Activated CD4-positive, alpha-beta memory T cell treated with anti-CD3 and anti-CD28 coated beads for 36 hours (primary cell): ENCODE measurements at places on chromosomes 13 and 19. TPM values are rescaled to one million over a fixed set of nuclear protein-coding genes. Genes with fewer than 3 reads are reported as not detected.

SLC1A5 gene
- 205 TPM for total RNA-seq

DNA sequence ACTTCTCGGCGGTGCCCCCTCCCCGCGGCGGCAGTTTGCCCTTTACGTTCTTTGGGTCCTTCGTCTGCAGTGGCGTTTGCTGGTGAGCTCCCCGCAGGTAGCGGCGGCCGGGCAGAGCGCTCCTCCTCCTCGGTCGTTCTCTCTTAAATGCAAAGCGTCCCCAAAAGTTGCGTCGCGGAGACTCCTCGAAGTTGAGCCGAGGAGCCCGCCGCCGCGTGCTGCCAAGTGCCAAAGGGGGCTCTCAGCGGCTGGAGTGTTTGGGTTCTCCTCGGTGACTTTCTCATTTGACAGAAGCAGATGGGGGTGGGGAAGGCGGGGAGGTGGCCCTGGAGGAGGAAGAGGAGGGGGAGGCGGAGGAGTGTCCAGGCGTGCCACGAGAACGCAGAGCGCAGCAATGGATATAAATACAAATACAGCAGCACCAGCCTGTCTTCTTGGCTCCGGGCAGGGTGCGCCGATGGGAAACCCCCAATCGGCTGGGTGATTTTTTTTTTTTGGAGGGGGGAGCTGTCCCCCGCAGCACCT, at the start of gene SOX21:
Gene SOX21, minus strand, starts transcription at position 259 of the 525 bp plus-strand sequence. CDS start 496 bp downstream, outside the sequence.
- no peak for DNase-seq

GRCh38 chr13:59086147-59086546, 1077.6 kb downstream of the DIAPH3 start:
- no peak for DNase-seq

GRCh38 chr19:41533671-41534215, 42.2 kb upstream of the CEACAM21 start:
- DNase-seq = no peak

SUGP1 gene
- total RNA-seq = 44.0 TPM

DNA sequence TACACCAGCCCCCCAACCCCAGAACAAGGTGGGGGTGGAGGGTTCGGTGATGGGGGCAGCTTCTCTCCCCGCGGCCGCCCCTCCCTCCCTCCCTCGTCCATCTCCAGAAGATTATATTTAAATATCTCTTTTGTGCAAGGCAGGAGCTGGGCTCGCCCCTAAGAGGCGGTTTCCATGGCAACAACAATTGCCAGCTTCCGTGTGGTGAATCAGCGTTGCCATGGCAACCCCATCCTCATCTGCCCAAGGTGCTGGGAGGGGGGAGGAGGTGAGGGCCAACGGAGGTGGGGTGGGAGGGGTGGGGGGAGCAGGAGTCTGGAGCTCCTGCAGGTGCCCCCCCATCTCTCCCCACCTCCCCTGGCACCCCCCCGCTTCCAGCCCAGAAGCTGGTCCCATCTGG, 46.4 kb downstream of the CELF5 start:
- peak; percentile 58 for DNase-seq

DNA sequence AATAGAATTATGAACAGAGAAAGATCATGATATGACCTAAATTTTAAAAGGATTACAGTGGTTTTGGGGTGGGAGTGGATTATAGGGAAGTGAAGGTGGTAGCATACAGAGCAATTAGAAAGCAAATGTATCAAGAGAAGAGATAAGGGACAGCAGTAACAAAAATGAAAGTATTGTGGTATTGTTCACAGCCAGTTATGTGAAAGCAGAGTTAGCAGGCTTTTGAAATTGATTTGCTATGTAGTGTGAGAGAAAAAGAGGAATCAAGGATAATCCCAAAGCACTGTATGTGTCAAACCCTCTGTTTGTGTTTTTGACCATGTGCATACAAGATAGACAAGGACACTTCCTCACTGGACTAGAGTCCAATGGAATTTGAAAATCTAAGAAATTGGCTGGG, 1721.4 kb downstream of the PCDH9 start:
- no peak for DNase-seq

- peak; percentile 61 for DNase-seq
These were observed 4.9 kb upstream of the LYPD3 start for GRCh38 chr19:43470288-43470687.

CYP2A6 gene
- not detected for total RNA-seq

DNA sequence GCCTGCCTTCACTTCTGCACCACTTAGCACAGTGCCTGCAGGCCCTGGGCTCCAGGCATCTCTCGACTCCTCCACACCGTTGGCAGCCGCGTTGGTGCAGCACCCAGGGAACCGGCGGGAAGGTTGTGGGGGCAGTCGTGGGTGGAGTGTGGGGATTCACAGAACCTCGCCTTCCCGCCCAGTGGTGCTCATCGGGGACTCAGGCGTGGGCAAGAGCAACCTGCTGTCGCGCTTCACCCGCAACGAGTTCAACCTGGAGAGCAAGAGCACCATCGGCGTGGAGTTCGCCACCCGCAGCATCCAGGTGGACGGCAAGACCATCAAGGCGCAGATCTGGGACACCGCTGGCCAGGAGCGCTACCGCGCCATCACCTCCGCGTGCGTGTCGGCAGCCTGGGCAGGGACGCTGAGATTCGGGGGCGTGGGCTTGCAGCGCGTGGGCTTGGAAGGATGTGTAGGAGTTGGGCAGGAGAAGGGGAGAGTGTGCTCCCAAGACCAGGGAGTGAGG, 9.6 kb downstream of the RAB11B start:
- DNase-seq = no peak

DNA sequence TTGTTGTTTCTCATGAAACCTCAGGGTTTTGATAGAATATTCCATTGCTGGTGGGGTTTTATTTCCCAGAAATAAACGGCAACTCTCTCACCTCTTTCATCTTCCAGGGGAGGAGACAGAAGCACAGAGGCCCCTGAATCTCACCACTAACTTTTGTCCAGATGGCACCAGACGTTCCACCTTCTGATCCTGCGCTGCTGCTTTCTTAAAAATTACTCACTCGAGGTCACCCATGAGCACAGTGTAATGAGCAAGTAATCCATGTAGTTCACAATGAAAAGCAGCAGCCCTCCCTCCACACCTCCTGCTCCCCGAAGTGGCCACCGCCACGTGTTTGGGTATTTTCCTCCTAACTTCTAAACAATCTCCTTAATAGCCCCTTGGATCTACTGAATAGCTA, 51.3 kb downstream of the TEX29 start:
- no peak for DNase-seq

- no peak for DNase-seq
These were observed 47.9 kb downstream of the RUBCNL start for GRCh38 chr13:46339035-46339666.

DNA sequence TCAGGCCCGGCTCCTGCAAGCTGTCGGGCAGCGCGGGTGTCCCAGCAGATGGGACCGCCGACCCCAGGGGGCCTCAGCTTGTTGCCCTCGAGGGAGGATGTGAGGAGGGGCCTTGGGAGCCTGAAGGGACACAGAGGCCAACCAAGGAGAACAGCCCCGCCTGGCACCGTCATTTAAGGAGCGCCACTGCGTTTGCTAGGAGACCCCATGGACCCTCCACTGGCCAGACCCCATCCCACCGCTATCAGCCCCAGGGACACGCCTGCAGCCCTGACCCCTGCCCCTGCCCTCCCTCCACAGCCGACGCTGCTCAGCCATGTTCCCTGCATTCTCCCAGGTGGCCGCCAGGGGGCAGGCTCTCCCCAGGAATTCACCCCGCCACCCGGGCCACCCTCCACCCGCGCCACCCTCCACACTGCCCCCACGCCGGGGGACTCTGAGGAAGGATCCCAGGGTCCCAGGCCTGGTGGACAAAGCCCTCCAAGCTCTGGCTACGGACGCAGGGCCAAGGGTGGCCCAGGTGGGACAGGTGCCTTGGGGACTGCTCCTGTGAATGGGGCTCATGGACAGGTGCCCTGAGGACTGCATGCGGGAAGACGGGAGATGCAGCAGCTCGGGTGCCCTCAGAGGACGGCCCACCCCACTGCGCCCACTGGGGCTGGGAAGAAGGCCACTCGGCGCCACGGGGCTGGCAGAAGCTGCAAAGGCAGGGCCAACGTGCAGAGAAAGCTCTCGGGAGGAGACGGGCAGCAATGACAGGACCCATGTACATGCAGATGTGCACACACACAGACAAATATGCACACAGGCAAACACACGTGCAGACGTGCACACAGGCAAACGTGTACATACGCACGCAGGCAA, 34.4 kb downstream of the PIP5K1C start:
- peak; percentile 82 for DNase-seq

- peak; percentile 84 for DNase-seq
These were observed 6.3 kb downstream of the ERICH4 start for GRCh38 chr19:41449079-41449864.

GRCh38 chr19:41932720-41933332, 4.6 kb upstream of the ERFL start:
- no peak for DNase-seq

CD33 gene
- total RNA-seq = 0.65 TPM

DNA sequence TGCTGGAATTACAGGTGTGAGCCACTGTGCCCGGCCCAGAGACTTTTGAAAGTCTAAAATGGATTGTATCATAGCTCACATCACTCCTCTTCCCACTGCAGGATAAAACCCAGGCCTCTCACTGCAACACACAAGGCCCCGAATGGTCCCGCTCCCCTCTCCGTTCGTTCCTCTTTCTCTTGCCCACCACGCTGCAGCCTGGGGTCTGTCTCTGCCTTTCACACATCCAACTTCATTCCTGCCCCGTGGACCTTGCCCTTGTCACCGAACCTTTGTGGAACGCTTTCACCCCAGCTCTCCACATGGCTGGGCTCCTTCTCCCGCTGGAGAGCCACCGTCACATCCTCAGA, 42.6 kb downstream of the NFIC start:
- no peak for DNase-seq

CLDN10 gene
- total RNA-seq = not detected

DNA sequence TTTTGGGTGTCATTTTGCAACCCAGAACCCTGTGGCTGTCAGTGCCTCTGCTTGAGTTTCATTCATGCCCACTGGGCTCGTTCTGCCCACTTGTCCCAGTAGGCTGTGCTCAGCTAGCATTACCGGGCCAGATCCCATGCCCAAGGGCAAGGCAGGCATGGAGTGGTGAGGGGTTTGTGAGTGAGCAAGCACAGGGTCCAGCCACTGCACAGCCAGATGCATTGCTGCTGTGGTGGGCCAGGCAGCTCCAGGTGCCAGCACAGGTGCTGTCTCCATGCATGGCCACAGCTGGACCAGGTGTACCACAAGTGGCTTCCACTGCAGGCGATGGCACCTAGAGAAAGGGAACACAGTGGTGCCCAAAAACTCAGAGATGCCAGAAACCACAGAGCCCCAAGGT, 1671.2 kb downstream of the OLFM4 start:
- no peak for DNase-seq

GRCh38 chr13:111411919-111412650, 91.6 kb downstream of the TEX29 start:
- DNase-seq = no peak
